ENCODE measurements at places on chromosomes 2 and 18. TPM values are rescaled to one million over a fixed set of nuclear protein-coding genes. Genes with fewer than 3 reads are reported as not detected.

Gene KATNAL2
- total RNA-seq = 0.69 TPM

Gene EIF2AK3
- total RNA-seq = 15.5 TPM

Gene LMAN1
- 155 TPM for total RNA-seq

Gene PLEKHM3
- 5.5 TPM for total RNA-seq

Gene ZNF396
- total RNA-seq = 1.6 TPM

Gene RASGRP3
- 1.9 TPM for total RNA-seq

DNA sequence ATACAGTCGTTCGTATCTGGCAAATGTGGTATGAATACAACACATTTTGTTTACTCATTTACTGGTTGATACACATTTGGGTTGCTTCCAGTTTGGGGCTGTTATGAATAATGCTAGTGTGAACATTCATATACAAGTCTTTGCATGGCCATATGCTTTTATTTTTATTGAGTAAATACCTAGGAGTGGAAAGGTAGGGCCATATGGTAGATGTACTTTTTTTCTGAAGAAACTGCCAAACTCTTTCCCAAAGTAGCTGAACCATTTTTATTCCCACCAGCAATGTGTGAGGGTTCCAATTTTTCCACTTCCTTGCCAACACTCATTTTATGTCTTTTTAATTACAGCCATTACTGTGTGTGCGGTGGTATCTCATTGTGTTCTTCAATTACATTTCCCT lies 496.2 kb upstream of the NRXN1 start:
- H3K27me3 ChIP-seq = no peaks in the 10 kb centered on the region
- no peaks in the 10 kb centered on the region for H3K4me1 ChIP-seq
- no peak overlapping the region for H3K27ac ChIP-seq
- no peaks in the 10 kb centered on the region for H3K36me3 ChIP-seq
- no peak overlapping the region for H3K4me3 ChIP-seq

- no peaks in the 10 kb centered on the region for H3K4me1 ChIP-seq
- no peaks in the 10 kb centered on the region for H3K36me3 ChIP-seq
- H3K27ac ChIP-seq = no peak overlapping the region
- no peak overlapping the region for H3K4me3 ChIP-seq
- DNase-seq = no peak
Observed at GRCh38 chr18:2392446-2392845, 178.9 kb downstream of the METTL4 start.

DNA sequence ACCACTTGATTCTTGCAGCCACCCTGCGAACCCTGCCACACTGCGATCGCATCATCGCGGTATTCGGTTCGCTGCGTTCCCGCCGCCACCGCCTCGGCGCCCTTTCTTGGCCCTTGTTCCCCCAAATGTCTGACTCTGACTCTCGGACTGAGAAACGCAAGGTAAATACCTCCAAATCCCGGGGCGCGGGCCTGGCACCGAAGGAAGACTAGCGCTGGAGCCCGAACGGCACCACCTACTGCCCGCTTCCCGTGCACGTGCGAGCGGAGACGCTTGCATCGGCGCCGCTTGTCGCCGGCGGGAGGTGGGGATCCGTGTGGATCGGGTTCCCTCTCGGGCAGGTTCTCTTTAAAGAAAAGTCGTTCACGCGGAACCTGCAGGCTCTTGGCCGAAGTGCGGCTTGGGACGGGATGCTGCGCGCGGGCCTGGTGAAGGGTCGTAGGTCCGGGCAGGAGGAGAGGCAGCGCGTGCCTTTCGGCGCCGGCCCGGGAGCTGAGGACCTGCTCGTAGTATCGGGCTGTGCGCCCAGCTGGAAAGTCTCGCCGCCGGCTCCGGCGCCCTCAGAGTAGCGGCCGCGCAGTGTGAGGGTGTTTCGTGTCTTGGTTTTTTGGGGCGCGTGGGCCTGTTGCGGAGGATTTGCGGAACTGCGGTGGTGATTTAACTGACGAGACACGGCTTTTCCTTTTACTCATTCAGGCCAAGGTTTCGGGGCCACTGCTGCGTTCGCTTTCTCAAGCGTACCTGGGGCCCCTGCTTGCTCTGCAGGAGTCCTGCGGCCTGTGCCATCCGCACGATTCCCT lies 514 bp downstream of the BCL2L11 start:
- H3K4me1 ChIP-seq = peaks cover 59% of the 10 kb centered on the region
- H3K27ac ChIP-seq = peak overlapping the region; percentile 88
- H3K27me3 ChIP-seq = peaks cover 13% of the 10 kb centered on the region
- peak; percentile 62 for DNase-seq
- peak overlapping the region; percentile 90 for H3K4me3 ChIP-seq

- H3K4me1 ChIP-seq = peaks cover 22% of the 10 kb centered on the region
- H3K4me3 ChIP-seq = peak overlapping the region; percentile 36
- peaks cover 2% of the 10 kb centered on the region for H3K36me3 ChIP-seq
- H3K27ac ChIP-seq = no peak overlapping the region
- peaks cover 75% of the 10 kb centered on the region for H3K27me3 ChIP-seq
- DNase-seq = no peak
Observed at GRCh38 chr2:118847762-118848172, 319 bp upstream of the EN1 start.

- no peak overlapping the region for H3K4me3 ChIP-seq
- H3K27ac ChIP-seq = no peak overlapping the region
- no peaks in the 10 kb centered on the region for H3K36me3 ChIP-seq
- H3K27me3 ChIP-seq = no peaks in the 10 kb centered on the region
- DNase-seq = no peak
Observed at GRCh38 chr2:159188449-159188848, 98.1 kb downstream of the WDSUB1 start.

- H3K27me3 ChIP-seq = no peaks in the 10 kb centered on the region
- H3K27ac ChIP-seq = no peak overlapping the region
- no peak for DNase-seq
- H3K4me1 ChIP-seq = no peaks in the 10 kb centered on the region
- no peak overlapping the region for H3K4me3 ChIP-seq
Observed at GRCh38 chr2:3456125-3456524, 63.2 kb downstream of the ADI1 start.

DNA sequence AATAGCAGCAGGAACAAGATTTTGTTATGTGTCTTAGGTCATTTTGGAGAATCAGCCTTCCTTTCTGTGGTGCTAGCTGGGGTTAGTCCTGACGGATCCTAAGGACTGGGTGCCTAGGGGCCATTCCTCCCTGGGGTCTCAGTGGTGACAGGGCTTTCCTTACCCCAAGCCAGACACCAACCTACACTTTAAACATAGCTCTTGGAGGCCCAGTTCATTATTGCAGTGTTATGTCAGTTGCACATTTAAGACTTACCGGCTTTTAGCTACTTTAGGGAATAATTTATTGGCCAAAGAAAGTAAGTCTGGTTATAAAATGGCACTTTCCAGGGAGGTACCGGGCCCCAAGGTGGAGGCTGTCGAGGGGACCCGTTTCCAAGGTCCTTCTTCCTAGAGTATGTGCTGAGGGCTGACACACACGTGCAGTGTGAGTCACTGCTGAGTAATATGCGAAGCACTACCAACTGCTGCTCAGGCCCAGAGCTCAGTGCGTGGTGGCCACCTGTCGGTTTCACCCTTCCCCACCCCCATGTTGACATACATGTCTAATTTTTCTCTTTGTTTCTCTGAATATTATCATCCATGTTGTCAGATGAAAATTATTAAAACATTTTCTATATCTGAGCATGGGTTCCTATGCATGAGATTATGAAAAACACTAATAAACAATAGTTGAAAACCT lies 37.0 kb upstream of the GRHL1 start:
- H3K4me1 ChIP-seq = peaks cover 10% of the 10 kb centered on the region
- peaks cover 18% of the 10 kb centered on the region for H3K36me3 ChIP-seq
- H3K4me3 ChIP-seq = no peak overlapping the region

GRCh38 chr2:164742738-164743317 lies 98.8 kb downstream of the COBLL1 start:
- H3K36me3 ChIP-seq = no peaks in the 10 kb centered on the region
- H3K27me3 ChIP-seq = no peaks in the 10 kb centered on the region
- H3K4me3 ChIP-seq = no peak overlapping the region
- H3K4me1 ChIP-seq = no peaks in the 10 kb centered on the region
- no peak for DNase-seq
- H3K27ac ChIP-seq = no peak overlapping the region

DNA sequence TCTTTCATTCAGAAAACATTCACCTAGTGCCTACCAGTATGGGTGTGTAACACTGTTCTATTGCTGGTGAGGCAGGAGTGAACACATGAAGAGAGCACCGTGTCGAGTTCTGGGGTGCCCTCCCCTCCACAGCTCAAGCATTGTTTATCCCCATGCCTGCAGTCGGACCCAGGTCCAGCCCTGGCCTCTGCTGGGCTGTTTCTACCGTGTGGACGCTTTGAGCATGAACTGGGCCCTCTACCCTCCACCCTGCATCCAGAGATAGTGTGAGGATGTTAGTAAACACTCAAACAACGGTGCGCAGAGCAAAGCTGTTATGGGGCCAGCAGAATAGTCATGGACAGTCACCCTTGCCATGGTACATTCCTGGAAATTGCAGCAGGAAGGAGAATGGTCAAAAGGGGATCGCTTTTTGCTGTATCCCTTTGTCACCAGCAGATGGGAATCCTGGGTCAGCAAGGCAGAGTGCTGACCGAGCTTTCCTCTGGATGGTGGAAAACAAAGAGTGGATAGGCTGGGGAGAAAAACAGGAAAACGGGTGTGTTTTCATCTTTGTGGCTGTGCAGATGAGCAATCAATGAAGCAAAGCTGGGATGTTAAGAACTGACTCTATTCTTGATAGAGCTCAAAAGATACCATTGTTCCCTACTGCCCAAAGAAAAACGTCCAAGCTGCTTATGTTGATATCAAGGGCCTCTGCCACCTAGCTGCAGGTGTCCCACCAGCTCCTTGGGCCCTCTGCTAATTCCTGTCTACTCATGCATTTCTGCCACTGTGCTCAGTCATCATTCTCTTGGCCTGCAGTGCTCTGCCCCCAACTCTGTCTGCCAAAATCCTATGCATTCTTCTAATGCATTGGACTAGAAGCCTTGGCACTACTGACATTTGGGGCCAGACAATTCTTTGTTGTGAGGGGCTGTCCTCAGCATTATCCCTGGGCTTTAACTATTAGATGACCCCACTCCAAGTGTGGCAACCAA lies 38.7 kb downstream of the REEP1 start:
- no peak overlapping the region for H3K27ac ChIP-seq
- H3K27me3 ChIP-seq = peaks cover 18% of the 10 kb centered on the region
- H3K4me1 ChIP-seq = no peaks in the 10 kb centered on the region
- no peaks in the 10 kb centered on the region for H3K36me3 ChIP-seq
- DNase-seq = no peak

Measured in activated CD4-positive, alpha-beta memory T cell treated with anti-CD3 and anti-CD28 coated beads for 36 hours (primary cell).